ENCODE measurements at places on chromosomes 7 and 10.

DNA sequence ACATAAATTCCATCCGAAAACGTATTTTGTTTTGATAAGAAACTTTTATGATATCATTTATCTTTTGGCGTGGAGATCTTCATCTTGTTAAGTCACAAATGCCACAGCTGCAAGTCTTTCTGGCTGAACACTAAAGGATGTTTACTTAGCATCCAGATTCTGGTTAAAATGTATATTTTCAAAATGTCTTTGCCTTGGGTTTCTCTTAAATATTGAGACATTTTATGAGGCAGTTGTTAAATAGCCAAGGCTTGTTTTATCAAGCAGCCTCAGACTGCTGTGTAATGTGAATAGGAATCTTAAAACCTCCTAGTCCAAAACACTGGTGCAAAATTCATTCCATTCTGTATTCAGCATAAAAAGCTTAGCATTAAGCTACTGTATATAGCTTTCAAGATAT, 136.3 kb upstream of the FZD1 start:
- peak; percentile 65 for DNase-seq

DNA sequence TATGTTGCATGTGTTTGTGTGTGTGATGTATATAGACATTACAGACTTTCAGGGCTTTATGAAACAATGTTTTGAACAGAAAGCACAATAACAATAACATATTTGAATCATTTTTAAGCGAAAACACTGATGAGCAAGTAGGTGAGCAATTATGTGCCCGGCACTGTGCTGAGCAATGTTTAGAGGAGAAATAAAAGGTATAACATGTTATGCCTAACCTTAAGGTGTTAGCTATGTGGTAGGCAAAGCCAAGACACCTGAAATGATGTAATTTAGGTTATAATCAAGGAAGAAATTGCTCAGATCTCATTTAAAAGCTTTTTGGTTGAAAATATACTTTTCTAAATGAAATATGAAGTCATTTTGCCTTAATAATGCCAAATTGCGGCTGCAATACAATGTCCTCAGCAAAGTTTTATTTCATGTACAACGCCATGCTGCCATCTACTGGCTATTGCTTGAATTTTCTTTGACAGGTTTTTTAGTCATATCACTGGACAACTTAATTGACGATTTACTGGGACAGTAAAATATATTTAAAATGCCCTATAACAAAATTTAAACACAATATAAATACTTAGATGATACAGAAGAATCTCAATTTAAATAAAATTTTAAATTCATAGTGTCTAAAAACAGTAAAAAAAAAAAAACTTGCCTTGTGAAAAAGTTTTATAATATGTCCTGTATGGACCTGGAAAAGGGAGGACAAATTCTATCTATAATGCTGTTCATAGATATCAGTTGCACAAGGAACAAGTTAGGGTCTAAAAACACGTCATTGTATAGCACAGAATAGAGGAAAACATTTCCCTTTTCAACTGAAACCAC, 131.1 kb upstream of the CDK1 start:
- peak; percentile 64 for DNase-seq

- DNase-seq, result no peak
Measured at GRCh38 chr10:116665541-116666125, 44.9 kb downstream of the PNLIPRP2 start.

GRCh38 chr10:89521368-89521767, 14.0 kb downstream of the SLC16A12 start:
- no peak for DNase-seq

GRCh38 chr7:17333221-17333620, 34.8 kb downstream of the AHR start:
- DNase-seq, result no peak

GRCh38 chr10:127612-128432, 7.4 kb upstream of the ZMYND11 start:
- DNase-seq, result no peak

GRCh38 chr7:80357530-80357929, 154.3 kb downstream of the GNAT3 start:
- DNase-seq, result no peak

GRCh38 chr7:121026577-121027111, 38.1 kb downstream of the CPED1 start:
- DNase-seq, result no peak

GRCh38 chr7:91771394-91771793, 109.1 kb downstream of the MTERF1 start:
- DNase-seq, result no peak

GRCh38 chr7:70588191-70588921, 543.6 kb upstream of the GALNT17 start:
- no peak for DNase-seq

DNA sequence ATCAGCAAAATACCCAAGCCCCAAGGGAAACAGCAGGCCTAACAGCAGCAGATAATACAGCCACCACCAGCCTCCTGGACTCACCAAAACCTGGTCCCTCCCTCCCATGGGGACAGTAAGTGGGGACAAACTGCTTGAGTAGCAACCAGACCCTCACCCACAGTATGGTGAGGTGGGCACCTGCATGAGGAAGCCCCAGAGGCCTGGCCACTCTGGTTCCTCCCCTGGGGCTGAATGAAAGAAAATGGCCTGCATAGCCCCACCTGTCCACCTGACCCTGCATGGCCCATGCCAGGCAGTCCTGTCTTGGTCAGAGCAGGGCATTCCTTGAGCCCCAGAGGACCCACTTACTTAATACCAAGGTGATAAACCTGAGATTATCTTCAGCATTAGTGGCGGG, 13.0 kb upstream of the C10orf90 start:
- DNase-seq, result no peak

GRCh38 chr7:123241809-123242208, 42.0 kb upstream of the SLC13A1 start:
- DNase-seq, result no peak

DNA sequence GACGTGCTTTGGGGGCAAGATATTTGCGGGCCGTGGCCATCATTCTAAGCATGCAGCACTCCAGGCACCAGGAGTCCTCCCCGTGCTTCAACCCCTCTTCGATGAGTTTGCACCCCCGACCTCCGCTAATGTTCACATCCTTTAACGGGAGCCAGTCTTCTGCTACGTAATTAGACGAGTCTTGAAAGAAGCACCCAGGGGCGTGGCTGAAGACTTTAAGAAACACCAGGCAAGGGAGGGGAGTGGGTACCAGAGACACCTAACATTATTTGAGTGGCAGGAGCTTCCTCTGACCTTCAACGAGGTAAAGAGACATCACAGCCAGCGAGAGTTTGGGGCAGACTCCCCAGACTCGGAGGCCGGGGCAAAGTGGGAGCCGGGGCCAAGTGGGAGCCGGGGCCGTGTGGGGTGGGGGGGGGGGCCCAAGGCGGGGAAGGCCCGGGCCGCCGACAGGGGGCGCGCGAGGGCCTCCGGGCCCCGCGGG, 31.1 kb upstream of the TOMM7 start:
- no peak for DNase-seq

DNA sequence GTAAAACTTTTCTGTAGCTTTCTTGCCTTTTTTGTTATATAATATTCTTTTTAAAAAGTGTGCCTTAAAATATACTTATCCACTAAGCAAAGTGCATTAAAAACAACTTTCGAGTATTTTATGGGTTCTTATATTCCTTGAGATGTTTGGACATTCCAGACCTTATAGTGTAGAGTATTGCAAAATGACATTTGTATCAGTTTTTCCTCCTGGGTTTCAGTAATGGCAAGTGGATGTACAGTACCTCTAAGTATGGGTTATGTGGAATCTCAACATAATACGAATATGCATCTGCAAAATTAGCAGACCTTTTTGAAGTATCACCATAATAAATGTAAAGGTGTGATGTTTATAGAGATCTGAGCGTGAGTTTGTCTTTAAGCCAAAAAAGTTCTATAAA, 2.7 kb downstream of the CDK13 start:
- no peak for DNase-seq

DNA sequence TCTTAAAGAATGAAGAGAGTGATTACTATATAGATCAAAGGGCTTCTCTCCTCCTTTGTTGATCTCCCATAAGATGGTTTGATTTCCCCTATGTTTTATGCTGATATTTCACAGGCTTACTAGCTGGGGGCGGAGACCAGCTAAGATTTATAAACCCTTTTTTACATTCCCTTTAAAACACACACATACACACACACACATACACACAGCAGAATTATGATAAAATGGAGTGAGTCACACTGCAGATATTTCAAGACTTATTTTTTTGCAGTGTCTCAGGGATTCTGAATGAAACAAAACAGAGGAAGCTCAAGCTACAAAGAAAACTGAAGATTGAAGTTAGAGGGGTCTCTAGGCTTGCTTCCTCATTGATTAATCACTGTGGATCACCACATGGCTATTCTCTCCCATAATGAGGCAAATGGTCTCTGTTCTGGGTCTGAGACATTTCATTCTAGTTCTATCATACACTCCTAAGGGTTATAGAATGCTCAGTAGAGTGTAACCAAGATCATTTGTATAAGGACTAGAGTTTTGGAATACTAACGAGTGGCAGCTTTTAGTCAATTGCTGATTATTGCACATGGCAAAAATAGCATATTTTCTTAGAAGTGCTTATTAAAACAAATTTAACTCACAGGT, 18.6 kb downstream of the INA start:
- no peak for DNase-seq

DNA sequence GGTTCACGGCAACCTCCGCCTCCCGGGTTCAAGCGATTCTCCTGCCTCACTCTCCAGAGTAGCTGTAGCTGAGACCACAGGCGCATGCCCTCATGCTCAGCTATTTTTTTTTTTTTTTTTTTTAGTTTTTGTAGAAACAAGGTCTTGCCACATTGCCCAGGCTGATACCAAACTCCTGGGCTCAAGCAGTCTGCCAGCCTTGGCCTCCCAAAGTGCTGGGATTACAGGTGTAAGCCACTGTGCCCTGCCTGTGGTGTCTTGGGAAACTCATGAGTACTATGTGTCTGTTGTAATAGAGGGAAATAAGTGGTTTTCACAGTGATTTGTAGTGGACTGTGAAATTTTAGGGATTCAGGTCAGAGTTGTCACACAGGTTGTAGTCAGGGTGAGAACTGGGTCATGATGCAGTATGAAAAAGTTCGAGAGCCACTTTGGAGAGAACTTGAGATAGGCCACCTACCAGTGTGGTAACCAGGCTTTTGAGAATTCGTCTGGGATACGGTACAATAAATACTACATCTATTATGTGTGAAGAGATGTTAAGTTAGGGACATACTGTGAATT, 30.4 kb downstream of the SIRT1 start:
- no peak for DNase-seq

DNA sequence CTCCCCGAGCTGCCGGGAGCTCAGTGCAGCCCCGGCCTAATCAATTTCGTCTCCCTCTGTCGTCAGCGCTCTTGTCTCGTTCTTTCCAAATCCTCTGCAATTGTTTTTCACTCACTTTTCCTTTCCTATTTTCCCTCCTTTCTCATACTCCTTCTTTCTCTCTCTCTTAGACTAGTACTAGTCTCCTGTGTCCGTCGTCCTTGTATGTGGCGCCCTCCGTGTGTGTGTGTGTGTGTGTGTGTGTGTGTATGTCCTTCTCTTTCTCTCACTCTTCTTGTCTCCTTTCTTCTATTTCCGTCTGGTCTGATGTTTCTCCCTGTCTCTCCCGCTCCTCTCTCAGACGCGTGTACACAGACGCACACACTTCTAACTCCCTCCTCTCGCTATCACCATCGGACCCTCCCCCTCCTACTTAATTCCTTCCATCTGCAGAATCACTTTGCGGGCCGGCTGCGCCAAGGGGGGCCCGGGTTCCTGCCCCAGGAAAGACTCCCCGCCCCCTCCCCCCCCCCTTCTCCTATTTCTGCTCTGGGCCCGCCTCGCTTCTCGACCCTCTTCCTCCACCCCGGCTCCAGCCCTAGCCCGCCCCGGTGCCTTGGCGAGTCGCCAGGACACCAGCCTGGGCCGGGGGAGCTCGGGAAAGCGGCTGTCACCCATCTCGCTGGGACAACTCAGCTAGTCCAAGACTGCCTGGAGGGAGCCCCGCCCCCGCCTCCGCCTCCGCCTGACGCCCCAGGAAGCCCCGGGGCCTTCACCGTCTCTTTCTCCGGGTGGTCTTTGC, 743 bp upstream of the ZCCHC24 start:
- peak; percentile 89 for DNase-seq

- DNase-seq, result no peak
Measured at GRCh38 chr10:15483215-15484075, 112.4 kb upstream of the FAM171A1 start.

DNA sequence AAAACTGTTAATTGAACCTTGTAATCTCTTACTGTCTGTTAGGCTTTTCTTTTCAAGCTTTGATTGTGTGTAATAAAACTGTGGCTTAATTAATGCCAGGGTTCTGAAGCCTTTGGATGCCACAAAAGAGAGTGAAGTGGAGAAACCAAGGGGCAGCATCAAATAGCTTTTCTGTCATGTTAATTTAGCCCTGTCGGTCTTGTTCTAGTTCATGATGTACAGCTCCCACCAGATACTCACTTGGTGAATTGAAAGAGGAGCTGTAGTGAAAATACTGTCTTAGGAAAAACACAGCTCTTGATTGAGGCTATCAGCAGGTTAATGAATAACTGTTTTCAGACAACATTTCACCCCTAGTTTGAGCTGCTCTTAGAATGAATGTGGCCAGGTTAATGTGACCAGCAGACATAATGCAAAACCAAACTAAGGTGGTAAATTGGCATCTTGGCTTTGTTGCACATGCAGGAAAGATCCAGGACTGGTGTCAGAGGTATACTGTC, 94.2 kb downstream of the POLL start:
- no peak for DNase-seq

- no peak for DNase-seq
Measured at GRCh38 chr7:132430861-132431822, 145.1 kb downstream of the PLXNA4 start.

- DNase-seq, result no peak
Measured at GRCh38 chr10:115831016-115831415, 442.0 kb downstream of the GFRA1 start.

- no peak for DNase-seq
Measured at GRCh38 chr7:80186721-80187120, 52.1 kb downstream of the GNAI1 start.

GRCh38 chr7:36601601-36602000, 122.7 kb downstream of the AOAH start:
- no peak for DNase-seq

GRCh38 chr10:132345345-132345744, 13.4 kb downstream of the LRRC27 start:
- DNase-seq, result no peak

DNA sequence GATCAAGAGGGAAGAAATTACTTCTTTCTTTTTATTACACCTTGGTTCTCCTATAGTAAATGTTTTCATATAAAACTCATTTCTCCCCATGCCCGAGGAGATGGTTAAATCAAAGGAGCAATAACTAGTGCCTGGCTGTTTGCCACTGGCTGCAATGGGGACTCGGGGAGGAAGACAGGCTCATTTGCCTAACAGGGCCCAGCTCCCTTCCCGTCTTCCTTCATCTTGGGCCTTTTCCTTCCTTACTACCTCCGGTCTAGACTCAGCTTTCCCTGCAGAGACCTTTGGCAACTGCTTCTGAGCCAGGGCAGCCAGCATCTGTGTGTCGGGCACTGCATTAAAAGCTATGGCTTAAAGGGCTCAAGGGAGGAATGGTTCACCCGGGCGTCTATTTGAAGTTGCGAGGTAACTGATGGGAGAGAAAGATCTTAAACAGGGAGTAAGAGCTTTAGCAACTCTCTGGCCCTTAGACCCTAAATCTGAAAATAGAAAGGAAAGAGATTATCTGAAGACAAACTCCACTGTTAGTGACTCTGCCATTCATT, 63.5 kb downstream of the CALD1 start:
- DNase-seq, result no peak

- DNase-seq, result no peak
Measured at GRCh38 chr10:3755440-3756359, 29.3 kb downstream of the KLF6 start.

- DNase-seq, result no peak
Measured at GRCh38 chr7:100469227-100470044, 5.4 kb upstream of the SPACDR start.
